ENCODE measurements at places on chromosomes 13 and 19.

GRCh38 chr19:17450264-17451075 is 2.0 kb upstream of the TMEM221 start:
- DNase-seq = no peak

GRCh38 chr13:40211586-40211968 is 454.9 kb downstream of the FOXO1 start:
- DNase-seq = no peak

GRCh38 chr13:25371875-25372283 is at the start of gene ATP8A2:
Gene ATP8A2 (plus strand): TSS chr13:25371974. CDS start chr13:25372213, 239 bp downstream.
- DNase-seq = no peak

GRCh38 chr13:44785401-44785800 is 203.9 kb downstream of the NUFIP1 start:
- no peak for DNase-seq

- no peak for DNase-seq
These were observed 5.3 kb upstream of the CEACAM21 start for GRCh38 chr19:41570639-41571112.

GRCh38 chr13:30845297-30846214 is 60.5 kb upstream of the MEDAG start:
- no peak for DNase-seq

DNA sequence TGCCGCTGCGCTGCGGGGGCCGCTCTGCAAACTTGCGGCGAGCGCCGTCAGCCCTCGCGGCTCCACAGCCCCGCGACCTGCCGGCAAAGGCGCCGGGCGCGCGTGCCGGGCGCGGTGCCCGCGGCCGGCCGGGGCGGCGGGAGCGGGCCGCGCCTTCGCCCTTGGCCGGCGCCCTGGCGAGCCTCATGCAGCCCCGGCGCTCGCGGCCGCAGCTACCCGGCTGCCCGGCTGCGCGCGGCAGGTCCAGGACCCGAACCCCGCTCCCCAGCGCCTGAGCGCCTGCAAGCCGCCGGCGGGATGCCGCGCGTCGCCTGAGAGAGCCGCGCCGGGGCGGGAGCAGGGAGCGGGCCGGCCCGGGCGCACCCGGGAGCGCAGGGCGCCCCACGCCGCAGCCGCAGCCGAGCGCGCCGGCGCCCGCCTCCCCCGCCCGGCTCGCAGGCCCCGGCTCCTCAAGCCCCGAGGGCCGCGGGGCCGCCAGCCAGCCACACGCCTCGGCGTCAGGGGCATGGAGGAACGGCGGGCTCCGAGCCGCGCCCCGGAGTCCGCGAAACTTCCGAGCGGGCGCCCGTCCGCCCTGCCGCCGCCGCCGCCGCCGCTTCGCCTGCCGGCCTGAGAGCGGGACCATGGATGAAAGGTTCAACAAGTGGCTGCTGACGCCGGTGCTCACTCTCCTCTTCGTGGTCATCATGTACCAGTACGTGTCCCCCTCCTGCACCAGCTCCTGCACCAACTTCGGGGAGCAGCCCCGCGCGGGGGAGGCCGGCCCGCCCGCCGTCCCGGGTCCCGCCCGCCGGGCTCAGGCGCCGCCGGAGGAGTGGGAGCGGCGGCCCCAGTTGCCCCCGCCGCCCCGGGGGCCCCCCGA is 564 bp downstream of the HS6ST3 start:
- no peak for DNase-seq

DNA sequence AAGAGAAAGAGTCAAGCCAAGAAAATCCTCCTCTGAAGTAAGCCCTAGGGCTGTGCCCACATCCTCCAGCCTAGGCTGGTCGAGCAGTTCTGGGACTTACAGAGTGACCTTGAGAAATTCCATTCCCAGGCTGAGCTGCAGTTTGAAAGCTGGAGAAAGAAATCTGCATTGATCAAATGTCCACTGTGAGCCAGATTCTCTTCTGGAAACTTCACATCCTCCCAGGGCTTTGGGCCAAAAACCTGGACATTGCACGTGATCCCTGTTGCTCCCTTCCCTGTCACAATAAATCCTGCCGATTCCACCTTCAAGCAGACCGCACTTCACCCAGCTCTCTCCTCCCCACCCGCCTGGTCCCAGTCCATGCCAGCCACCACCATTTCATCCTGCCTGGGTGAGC is 15.7 kb downstream of the TMEM143 start:
- DNase-seq = no peak

DNA sequence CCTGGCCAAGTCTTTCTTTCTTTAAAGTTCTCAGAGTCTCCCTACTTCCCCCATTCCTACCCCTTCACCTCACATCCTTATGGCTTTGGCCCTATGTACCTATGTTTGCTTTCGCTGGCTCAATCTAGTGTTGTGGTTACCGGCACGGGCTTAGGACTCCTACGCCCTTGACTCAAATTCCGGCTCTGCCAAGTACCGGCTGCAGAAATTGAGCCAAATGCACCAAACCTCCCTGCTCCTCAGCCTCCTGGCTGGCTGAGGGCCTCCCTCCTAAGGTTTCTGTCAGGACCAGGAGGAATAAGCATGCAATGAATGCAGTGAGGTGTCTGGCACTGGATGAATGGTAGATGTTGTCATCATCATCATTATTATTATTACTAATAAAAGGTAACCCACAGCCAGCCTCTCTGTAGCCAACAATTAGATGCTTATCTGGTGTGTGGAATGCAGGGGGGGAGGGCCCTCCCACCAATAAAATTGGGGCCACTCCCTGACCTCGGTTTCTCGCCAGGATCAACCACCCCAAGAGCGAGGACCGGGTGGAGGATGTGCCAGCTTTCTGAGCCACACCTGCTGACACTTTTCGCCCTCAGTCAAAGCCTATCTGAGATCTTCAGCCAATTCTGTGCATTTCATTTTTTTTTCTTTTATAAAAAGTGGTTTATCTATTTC is 20.7 kb downstream of the KLK5 start:
- DNase-seq = no peak

GRCh38 chr19:17681505-17682125 is 6.5 kb downstream of the UNC13A start:
- no peak for DNase-seq

GRCh38 chr19:33282036-33282671 is 20.2 kb downstream of the CEBPA start:
- no peak for DNase-seq

GRCh38 chr19:54660964-54661363 is 1.8 kb upstream of the LILRB4 start:
- DNase-seq = no peak

DNA sequence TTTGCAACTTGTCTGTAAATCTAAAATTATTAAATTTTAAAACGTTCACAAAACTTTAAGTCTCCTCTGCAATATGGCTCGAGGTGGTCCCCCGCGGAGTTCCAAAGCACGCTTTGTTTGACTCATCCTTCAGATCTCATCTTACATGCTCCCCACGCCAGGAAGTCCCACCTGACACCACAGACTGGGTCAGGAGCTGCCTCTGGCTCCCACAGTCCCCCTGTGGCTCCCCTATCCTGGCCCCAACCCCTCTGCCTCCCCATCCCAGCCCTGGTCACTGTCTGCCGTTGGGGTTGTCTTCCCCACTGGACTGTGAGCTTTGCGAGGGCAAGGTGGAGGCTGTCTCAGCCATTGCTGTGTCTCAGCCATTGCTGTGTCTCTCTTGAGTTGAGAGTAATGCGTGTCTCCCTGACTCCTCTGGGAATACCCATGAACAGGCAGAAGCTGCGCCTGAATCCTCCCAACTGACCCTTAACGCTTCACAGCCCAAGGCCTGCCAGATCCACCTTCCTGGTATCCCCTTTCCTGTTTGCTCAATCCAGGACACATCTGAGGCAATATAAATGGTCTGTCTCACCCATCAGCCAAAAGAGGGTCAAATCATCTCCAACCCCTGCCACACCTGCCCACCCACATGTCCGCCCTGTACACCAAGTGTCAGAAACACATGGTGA is 15.9 kb downstream of the DYRK1B start:
- no peak for DNase-seq

DNA sequence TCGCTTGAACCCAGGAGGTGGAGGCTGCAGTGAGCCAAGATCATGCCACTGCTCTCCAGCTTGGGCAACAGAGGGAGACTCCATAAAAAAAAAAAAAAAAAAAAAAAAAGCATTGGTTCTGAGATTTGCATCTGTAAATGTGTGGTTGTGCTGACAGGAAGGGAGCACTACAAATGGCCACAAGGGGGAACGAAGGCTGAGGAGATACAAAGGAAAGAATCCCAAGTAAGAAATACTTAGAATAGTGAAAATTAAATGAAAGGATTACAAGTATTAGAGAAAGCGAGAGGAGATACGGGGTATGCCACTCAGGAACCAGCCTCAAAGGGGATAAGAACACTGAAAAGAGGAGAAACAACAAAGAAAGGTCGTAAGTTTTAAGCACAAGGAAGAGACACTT is 284.9 kb downstream of the KLF12 start:
- no peak for DNase-seq

- no peak for DNase-seq
These were observed 17.6 kb upstream of the VN1R4 start for GRCh38 chr19:53285087-53285486.

DNA sequence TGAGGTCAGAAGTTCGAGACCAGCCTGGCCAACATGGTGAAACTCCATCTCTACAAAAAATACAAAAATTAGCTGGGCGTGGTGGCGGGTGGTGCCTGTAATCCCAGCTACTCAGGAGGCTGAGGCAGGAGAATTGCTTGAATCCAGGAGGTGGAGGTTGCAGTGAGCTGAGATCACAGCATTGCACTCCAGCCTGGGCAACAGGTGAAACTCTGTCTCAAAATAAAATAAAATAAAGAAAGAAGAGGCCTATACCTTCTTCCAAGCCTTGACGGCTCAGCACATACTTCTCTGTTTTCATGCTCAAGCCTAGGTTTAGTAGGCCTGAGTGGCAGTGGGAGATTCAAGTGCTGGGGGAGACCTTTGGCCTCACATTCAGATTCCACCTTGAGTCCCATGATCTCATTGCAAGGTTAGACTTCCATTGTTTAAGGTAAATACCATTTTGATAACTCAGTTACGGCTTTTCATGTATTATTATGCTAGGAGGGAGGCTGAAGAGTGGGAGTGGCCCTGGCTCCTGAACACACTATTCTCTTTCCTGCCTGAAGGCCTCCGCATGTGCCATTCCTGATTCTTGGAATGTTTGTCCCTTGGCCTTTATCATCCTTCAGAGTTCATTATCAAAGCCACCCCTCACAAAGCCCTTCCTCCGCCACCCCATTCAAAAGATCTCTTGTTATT is 1.6 kb upstream of the SPINT2 start:
- DNase-seq = no peak

DNA sequence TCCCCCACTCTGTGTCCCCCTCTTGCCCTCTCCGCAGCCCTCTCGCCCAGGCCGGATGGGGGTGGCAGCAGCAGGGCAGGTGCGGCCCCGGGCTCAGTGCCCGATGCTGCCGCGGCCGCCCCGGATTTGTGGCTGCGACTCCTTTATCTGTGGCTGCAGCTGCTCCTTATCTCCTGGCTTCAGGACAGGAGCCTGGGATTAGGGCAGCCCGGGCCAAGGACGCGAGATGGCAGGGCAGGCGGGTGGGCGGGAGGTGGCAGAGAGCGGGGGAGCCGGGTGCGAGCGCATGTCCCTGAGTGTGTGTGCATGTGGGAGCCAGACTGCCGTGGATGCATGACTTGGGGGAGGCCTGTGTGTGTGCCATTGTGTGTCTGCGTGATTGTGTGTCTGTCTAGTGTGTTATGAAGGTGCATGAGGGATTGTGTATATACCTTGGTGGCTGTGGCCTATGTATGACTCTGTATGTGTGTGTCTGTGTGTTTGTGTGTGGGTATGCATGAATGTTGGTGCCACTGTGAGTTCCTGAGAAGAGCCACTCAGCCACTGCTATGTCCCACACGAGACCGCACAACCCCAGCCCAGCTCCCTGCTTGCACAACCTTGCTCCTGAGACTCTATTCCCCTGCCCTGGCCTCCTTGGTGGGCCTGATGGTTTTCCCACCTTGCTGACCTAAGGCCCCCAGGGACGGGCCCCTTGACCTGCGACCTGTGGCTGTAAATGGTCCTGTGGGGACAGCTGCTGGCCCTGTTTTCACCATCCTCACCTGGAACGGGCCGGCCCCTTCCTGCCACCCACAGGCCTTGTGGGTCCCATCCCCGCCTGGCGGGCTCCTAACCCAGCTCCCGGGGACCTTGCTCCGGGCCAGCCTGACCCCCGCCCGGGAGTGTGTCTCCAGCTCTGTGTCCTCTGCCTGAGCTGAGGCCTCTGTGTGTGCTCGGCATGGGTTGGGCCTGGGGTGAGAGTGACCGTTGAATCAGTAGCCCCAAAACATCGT is 5.3 kb upstream of the NRTN start:
- no peak for DNase-seq

DNA sequence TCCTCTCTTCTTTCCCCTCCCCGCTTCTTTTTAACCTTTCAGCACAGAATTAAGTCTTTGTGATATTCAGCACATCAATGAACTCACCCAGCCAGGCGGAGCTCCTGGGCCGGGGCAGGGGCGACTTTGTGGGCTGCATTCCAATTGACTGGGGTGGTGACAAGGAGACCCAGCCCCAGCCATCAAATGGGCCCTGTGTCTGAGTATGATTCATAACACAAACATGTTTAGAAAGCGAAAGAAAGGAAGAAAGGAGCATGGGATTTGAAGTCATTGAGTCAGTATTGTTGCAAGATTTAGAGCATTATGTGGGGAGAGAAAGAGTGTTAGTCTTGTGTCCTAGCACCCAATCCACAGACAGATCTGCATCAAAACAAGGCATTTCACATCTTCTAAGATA is 185.3 kb downstream of the LHFPL6 start:
- DNase-seq = no peak

DNA sequence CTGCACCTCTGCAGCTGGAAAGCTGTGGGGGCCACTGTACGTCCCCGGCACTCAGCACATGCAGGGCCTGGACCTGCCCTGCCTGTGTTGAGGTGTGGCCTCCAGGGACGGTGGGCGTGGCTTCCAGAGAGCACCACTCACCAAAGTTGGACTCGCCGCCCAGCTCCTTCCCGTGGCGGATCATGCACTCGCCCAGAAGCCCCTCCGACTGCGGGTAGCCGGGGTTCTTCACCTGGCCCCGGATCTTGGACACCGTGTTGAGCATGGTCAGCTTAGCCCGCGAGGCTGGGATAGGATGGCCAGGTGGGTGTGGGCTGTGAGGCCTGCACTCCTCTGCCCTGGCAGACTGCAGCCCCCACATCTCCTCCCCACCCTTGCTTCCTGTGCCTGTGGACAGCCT is 22.0 kb downstream of the MPND start:
- no peak for DNase-seq

GRCh38 chr13:110506396-110506795 is 55.1 kb downstream of the RAB20 start:
- no peak for DNase-seq

- DNase-seq = no peak
These were observed 9.8 kb downstream of the SHISA7 start for GRCh38 chr19:55433292-55433691.
